Suppressor macrophage (primary cell): ENCODE measurements at places on chromosomes 12 and 14.
A peak's percentile ranks its signal among the peaks of the same experiment; 100 is the strongest.

GRCh38 chr12:48189331-48190125 is 6.1 kb downstream of the CCDC184 start:
- peak; percentile 87 for DNase-seq

- peak; percentile 92 for DNase-seq
Measured at GRCh38 chr12:120237360-120238171, 28.0 kb downstream of the PXN start.

- DNase-seq = no peak
Measured at GRCh38 chr12:117006333-117006732, 92.9 kb downstream of the TESC start.

DNA sequence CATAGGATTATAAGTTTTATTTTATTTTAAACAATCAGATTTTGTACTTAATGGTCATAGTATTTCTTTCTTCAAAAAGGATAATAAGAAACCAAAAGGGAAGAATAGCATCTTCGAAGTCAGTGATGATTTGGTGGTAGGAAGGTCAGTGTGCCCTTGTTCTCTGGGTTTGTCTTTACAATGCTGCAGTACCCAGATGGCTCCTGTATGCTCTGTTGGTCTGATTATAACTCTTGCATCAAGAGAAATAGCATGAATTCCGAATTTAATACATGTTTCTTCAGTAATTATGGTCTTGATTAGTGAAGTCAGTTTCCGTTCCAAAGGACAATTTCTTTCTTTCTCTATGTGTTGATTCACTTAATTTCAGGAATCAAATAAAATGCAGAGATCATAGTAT is 180.2 kb downstream of the TMTC2 start:
- no peak for DNase-seq

- DNase-seq = no peak
Measured at GRCh38 chr14:26730929-26731618, 133.2 kb upstream of the NOVA1 start.
